NCI-H345 (cell line): ENCODE measurements at places on chromosomes 2 and 18.

GRCh38 chr2:114157057-114157385 lies 267.1 kb downstream of the ACTR3 start:
- DNase-seq = no peak

- no peak for DNase-seq
These were observed 42.8 kb upstream of the INHBB start for GRCh38 chr2:120303177-120303576.

DNA sequence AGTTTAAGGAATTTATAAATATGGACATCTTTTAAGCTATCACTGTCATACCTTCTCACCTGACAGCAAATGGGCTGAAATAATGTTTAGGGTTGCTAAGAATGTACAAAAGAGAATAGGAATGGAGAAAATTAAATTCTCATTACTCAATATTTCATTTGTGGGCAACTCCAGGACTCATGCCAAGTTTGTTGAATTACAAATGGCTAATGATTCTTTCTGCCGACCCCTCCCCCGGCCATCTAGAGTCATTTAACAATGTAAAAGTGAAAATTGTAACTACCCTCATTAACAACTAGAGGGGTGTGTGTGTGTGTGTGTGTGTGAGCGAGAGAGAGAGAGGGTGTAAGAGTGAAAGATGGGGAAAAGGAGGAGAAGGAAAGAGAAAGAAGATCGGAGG lies 708.5 kb upstream of the FAM98A start:
- no peak for DNase-seq

- DNase-seq = no peak
These were observed 170.1 kb downstream of the ASB1 start for GRCh38 chr2:238596571-238597551.

DNA sequence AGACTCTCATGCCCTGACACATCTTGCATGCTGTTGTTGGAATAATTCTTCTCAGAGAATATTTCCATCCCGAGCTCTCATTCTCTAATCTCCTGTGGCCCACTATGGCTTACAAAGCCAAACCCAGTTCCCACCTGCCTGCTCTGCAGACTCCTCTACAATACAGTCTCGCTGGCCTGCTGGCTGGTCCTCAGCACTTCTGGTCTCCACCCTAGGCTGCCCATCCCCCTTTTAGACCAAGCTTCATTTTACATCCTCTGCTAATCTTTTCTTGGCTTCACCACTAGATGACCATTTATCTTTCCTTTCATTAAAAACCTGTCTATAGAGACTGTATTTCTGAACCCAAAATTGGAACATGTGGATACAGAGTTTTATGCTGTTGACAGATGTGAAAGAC lies 42.5 kb upstream of the YPEL5 start:
- DNase-seq = no peak
